AG20443 (cell line): ENCODE measurements at places on chromosomes 3 and 15.
A peak's percentile ranks its signal among the peaks of the same experiment; 100 is the strongest.

- peak; percentile 45 for DNase-seq
These were observed 79.2 kb upstream of the CCNL1 start for GRCh38 chr3:157239082-157239704.

DNA sequence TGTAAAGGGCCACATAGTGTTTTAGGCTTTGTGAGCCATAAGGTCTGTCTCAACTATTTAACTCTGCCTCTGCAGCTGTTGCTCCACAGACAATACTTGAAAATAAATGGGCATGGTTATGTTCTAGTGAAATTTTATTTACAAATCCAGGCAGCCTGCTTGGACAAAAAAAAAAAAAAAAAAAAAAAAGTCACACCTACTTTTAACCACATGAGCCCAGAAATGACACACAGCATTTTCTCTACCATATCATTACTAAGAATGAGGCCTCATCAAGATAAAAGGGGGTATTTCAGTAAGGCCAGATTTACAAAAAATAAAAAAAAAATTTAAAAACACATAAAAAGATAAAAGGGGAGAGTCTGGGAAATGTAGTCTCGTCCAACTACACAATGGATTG is 1.7 kb upstream of the NGLY1 start:
- DNase-seq: no peak

- DNase-seq: peak; percentile 82
These were observed 40.9 kb upstream of the RYK start for GRCh38 chr3:134291319-134292254.

DNA sequence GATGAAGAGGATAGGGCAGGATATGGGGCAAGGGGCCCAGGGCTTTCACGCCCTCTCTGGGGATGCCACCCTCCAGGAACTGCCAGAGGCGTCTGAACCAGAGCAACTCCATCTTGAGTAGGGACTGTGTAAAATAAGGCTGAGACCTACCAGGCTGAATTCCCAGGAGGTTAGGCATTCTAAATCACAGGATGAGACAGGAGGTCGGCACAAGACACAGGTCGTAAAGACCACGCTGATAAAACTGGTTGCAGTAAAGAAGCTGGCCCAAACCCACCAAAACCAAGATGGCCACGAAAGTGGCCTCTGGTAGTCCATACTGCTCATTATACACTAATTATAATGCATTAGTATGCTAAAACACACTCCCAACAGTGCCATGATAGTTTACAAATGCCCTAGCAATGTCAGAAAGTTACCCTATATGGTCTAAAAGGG is 40.7 kb downstream of the HERC1 start:
- no peak for DNase-seq

DNA sequence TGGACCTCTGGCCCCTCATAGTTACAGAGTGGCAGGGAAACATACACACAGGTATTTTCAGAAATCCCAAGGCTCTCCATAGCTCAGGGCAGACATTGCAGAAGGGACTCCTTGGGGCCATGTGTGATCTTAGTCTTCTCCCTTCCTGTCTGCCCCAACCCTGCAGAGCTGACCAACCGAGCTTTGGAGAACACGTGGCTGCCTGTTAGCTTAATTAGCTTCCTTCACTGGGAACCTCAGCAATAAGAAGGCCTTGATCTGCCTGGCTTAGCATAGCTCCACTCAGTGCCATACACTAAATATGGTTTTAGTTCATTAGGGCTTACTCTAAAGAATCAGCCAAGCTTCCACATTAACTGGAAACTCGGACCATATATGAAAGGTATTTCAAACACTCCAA is 12.3 kb downstream of the LYZL4 start:
- DNase-seq: no peak

- DNase-seq: no peak
These were observed 474.4 kb downstream of the NTRK3 start for GRCh38 chr15:87781959-87782625.

DNA sequence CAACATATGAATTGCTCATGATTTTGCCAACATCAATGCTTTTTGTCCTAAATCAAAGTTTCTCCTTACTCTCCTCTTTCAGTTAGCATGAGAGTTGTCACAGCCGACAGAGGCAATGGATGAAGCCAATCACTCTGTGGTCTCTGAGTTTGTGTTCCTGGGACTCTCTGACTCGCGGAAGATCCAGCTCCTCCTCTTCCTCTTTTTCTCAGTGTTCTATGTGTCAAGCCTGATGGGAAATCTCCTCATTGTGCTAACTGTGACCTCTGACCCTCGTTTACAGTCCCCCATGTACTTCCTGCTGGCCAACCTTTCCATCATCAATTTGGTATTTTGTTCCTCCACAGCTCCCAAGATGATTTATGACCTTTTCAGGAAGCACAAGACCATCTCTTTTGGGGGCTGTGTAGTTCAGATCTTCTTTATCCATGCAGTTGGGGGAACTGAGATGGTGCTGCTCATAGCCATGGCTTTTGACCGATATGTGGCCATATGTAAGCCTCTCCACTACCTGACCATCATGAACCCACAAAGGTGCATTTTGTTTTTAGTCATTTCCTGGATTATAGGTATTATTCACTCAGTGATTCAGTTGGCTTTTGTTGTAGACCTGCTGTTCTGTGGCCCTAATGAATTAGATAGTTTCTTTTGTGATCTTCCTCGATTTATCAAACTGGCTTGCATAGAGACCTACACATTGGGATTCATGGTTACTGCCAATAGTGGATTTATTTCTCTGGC is 2.5 kb downstream of the OR4F6 start:
- DNase-seq: no peak

DNA sequence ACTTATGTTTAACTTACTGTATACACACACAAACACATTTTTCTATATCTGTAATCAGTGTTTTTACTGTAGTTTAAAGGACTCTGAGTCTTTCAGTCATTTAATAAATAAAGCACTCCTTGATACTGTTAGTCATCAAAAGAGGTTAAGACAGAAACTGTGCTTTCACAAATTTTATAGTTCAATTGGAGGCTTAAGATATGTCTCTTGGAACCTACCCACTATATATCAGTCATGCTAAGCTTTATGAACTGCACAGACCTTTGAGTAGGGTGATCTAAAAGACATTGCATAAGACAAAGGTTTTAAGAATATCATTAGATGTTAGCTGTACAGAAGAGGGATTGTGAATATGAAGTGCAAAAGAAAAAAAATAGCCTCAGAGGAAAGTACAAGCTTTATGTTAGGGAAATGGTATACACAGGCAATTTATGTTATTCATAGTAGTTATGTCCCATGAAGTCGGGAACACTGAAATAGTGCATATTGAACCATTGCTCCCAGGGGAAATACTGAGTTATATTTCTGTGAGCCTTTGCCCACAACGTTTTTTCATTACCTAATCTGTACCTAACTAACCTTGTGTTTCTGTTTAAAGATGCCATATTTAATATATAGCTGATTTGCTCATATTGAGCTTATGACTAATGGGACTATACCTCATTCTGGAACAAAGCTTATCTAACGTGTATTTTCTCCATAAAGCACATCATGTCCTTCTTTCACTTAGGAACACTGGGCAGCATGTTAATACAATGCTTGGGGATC is 19.7 kb downstream of the CHMP2B start:
- DNase-seq: no peak

GRCh38 chr15:80669663-80670273 is 25.3 kb upstream of the ABHD17C start:
- DNase-seq: peak; percentile 33

- DNase-seq: no peak
These were observed 680.6 kb upstream of the NECTIN3 start for GRCh38 chr3:110391042-110391441.

- peak; percentile 25 for DNase-seq
These were observed 17.6 kb upstream of the ACTL6A start for GRCh38 chr3:179544981-179545645.

GRCh38 chr3:161415506-161416231 is 44.4 kb upstream of the SPTSSB start:
- peak; percentile 55 for DNase-seq
